ENCODE measurements at places on chromosomes 13 and 19.

GRCh38 chr13:19597523-19597922 is 35.9 kb upstream of the MPHOSPH8 start:
- DNase-seq = peak; percentile 81

GRCh38 chr13:66532845-66533244 is 697.3 kb downstream of the PCDH9 start:
- no peak for DNase-seq

DNA sequence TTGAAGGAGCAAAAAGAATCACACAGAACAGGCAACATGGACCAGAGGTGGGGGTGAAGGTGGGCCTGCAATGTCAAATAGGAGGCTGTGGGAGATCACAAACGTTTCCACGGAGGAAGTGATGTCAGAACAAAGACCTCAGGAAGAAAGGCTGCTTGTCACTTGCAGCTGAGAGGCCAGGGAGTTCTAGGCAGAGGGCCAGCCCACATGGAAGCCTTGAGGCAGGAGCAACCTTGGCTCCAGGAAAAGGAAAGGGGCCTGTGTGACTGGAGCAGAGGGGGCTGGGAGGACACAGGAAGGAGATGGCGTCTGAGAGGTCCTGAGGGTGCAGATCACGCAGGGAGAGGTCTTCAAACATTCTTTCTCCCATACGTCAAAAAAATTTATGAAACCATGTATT is 16.3 kb downstream of the ZNF160 start:
- DNase-seq = no peak

DNA sequence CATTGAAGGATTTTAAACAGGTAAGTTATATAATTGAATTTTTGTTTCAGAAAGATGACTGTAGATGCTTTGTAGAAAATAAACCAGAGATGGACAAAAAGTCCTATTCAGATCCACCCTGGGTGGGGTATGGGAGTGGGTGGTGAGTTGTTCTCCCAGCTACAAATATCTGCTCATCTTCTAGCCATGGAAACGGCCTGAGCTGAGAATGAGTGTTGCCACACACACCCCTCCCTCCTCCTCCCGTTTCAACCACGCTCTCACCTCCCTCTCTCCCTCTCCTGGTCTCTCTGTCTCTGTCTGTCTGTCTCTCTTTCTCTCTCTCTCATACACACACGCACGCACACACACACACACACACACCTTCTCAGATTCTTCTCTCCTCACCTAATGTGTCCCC is 26.4 kb downstream of the SERTM1 start:
- DNase-seq = no peak

- DNase-seq = peak; percentile 42
Observed at GRCh38 chr13:102978168-102978567, 88.0 kb downstream of the SLC10A2 start.

- peak; percentile 78 for DNase-seq
Observed at GRCh38 chr19:48674921-48675824, 2.4 kb upstream of the NTN5 start.

DNA sequence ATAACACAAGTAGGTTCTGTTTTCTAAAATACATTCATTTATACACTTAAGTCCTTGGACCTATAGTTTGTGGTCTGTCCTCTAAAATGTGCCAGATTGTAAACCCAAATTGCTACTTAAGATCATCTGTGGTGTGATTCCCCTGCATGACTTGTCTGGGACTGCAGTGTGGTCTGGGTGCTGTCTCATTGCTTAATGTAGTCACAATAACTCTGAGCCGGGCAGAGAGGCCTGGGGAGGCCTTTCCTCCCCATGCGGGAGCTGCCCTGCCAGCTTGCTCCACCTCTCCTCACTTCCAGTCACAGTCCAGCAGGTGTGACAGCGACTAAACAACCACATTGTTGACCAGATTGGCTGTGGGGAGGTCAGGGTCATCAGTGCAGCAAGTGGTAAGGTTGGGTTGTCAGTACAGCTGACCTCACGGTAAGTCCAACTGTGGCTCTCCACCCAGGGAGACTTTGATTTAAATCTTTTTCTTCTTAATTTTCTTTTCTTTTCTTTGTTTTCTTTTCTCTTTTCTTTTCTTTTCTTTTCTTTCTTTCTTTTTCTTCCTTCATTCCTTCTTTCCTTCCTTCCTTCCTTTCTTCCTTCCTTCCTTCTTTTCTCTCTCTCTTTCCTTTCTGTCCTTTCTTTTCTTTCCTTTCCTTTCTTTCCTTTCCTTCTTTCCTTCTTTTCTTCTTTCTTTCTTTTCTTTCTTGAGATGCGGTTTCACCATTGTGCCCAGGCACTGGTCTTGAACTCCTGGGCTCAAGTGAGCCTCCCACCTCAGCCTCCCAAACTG is 4.4 kb upstream of the TUBA3C start:
- no peak for DNase-seq

GRCh38 chr13:27972478-27972820 is 3.3 kb upstream of the CDX2 start:
- no peak for DNase-seq

DNA sequence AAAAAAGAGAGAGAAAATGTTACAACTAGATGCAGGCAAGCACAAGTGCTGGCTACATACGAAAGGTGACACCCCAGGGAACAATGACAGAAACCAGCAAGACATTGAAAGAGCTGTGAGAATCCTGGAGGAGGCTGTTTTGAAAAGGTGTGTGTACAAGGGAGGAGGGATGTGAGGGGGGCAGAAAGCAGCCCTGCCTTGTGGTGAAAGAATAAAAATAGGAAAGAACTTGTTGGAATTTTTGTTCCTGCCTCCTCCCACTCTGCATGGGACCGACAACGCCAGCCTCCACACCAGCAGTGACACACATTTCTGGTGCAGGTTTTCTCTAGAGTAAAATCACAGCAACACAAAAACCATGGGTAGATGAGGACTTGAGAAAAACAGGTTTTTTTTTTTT is 1258.6 kb downstream of the PCDH9 start:
- no peak for DNase-seq

Data from RPMI7951 (cell line).